ENCODE measurements at places on chromosomes 2 and 18. TPM values are rescaled to one million over a fixed set of nuclear protein-coding genes. Genes with fewer than 3 reads are reported as not detected.
A peak's percentile ranks its signal among the peaks of the same experiment; 100 is the strongest.

Gene KYNU
- 2.7 TPM for total RNA-seq

Gene MC2R
- total RNA-seq: not detected

Gene CXCR2
- not detected for total RNA-seq

GRCh38 chr2:227973241-227973640, 101.8 kb downstream of the DAW1 start:
- DNase-seq: no peak

DNA sequence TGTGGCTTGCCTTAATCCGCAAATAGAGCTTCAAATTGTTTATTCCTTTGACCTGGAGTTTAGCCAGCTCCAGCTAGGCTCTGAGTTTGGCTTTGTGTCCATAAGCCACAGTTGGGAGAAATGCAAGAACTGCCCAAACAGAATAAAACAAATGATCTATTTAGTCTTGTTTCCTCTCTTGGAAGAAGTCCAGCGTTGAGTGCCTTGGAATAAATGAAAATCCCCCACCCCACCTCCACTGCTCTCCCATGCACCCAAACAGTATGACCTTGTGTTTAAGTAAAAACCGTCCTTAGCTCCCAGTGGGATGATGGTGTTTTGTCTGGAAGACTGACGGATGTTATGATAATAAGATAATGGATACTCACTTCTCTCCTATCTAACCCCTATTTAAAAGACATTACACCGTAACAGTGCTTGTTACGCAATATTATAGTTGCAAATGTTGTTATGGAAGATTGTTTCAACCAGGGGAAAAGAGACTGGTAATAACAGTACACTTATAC, 3.2 kb upstream of the SERPINE2 start:
- no peak for DNase-seq

DNA sequence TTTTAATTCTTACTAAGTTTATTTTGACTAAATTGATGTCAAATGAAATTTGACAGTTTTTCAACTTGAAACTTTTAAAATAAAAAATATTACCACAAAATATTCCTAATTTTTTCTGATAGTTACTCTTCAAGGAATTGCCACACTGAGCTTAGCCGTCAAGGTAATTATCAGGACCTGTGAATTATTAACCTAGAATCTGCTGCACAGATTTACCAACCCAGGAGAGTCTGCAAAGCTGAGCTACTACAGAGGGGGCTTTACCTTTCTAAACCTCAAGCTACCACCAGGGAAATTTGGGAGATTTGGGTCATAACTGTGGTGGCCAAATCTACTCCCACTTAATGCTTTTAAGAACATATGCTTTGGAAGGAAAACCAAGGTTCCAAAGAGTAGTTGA, 324.6 kb downstream of the CCDC178 start:
- DNase-seq: no peak

DNA sequence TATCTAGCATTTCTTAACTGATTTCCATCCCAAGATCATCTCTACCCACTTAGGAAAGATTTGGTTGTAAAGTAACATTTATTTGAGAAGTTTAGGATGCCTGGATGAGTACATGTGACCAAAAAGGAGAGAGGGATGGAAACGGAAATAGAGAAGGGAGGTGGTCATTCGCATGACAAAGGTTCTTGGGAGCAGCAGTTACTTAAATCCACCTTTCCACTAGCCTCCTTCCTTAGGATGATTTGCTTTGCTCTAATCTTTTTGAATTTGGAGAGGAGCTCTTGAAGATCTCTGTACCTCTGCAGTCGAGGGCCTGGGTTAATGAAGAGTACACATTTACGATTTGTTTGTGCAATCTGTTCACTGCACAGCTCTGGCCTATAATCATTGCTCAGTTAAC, 623.5 kb downstream of the EPHA4 start:
- DNase-seq: no peak

DNA sequence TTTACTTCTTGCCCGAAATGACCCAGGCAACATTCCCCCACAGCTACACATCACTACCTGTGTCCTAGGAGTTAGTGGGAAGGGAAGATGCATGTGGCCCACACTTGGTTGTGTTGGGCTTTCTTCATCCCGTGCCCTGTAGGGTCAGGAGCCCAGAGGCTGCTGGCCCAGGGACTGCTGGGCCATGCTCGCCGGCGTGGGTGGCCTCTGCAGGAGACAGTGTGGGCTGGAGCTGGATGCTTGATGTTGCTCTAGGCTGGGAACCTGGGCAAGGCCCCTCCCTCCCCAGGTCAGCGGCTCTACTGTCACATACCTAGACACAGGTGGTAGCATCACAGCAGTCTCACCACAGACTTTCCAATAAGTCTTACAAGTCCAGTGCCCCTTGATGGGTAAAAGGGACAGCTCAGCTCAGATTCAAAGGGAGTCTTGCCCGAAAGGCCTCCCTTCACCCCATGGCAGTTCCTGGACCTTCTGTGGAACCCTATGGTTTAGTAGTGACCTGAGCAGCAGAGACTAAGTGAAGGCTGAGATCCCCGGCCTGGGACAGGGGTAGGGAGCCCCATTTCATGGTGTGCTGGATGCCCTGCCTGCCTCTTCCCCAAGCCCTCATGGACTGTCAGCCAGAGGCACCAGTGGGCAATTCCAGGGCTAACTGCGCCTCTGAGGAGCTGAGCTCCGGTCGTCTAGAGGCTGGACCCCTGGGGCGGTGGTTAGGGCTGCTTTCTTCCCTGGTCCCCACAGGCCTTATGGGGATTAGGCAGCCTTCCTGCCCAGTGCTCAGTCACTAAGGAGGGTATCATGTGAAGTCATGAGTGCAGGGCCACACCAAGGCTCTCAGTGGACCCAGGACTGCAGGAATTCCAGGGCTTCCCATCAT, 45.4 kb upstream of the FAHD2A start:
- no peak for DNase-seq

DNA sequence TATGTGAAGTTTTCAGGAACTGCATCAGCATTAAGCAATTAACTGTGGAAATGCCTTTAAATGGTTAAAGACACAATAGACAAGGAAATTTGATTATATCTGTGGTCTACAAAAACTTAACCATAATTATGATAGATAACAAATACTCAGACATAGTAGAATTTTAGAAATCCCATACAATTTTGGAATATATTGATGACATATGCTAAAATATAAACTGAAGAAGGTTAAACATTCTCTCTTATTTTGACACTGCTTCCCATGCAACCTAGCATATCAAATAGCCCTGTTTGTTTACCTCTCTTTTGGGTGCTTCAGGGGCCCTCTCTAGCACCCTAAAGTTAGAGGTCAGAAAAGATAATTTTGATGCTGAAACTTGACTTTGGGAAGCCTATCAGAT, 1274.8 kb upstream of the SLC39A10 start:
- no peak for DNase-seq

DNA sequence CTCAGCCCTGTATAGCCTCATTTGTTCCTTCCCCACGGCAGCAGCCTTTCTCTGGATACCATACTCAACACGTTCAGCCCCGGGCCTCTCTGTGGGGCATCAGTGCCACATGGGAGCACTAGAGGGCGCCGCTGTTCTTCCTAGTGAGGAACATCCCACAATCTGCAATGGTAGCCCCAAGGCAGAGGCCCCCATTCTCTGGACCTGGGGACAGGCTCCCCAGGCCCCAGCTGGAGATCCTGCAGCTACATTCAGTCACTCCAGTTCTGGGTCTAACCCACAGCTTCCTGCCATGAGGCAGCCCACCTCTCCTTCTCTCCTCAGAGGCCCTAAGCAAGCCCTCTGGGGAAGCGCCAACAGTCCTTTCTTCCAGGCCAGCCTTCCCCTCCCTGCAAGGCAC, 14.2 kb upstream of the SFXN5 start:
- DNase-seq: no peak

DNA sequence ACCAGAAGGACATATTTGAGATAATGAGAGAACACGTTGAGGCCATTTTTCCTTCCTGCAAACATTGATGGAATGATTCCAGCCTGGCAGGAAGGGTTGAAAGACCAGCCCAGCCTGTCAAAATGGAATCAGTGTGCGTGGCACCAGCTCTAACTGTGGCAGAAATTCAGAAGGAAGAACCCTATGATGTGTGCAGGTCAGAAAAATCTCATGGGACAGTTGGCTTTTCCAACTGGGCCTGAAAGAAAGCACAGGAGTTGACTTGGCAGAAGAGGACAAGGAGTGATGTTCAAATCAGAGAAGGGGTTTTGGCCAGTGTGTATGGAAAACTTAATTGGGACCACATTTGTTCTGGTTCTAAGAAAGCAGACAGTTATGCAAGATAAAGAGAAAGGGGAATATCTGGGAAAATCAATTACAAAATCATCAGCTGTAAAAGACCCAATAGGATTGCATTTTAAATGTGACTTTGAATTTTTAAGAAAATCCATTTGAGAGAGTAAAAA, 192.8 kb upstream of the PID1 start:
- DNase-seq: no peak

DNA sequence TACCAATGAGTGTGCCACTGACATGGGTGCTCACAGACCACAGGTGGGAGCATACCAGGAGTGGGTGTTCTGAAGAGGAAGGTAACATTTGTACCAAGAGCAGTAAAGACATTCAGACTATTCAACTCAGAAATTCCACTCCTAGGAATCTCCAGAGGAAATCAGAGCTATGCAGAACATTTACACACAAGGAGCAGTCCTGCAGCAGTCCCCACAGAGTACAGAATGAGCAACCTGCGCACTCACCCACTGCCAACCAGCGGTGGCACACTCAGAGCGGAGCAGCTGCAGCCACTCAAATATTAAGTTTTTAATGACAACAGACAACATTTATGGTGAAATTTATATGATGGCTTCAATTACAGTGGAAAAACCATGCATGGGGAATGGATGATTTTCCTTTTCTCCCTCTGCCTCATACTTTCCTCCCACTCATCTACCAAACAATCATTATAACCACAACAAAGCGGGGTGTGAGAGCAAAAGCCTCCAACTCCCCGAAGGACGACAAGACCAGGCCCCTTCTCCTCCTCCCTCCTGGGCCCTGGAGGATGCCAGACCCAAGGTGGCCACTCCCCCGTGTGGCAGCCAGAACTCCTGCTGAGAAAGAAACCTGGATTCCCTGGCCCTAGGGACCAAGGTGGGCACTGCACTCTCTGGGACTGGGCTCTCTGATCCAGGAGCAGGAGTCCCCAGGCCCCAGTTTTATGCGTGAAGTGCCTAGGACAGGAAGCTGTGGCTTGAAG, 5.4 kb downstream of the HS6ST1 start:
- no peak for DNase-seq

- DNase-seq: no peak
Measured at GRCh38 chr2:209553913-209554312, 130.1 kb downstream of the MAP2 start.

- DNase-seq: no peak
Measured at GRCh38 chr2:215356334-215356947, 44.6 kb downstream of the ATIC start.

- no peak for DNase-seq
Measured at GRCh38 chr18:65227970-65228369, 522.8 kb upstream of the CDH7 start.

DNA sequence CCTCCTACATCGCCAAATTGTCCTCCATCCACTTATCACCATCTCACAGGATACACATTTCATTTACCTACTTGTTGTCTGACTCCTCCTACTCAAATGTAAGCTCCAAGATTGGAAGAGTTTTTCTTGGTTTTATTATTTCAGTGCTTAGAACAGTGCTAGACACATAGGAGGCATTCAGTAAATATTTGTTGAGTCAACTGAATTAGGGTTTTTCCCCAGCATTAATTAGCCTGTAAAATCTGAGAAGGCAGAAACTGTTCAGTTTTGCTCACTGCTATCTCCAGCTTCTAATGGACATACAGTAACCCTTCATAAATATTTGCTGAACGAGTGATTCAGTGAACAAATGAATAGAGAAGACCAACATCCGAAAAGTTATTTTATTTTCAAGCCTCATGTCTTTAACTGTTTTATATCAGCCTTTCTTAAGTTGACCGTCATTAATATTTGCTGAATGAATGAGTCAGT, 800 bp downstream of the TTC21B start:
- no peak for DNase-seq

DNA sequence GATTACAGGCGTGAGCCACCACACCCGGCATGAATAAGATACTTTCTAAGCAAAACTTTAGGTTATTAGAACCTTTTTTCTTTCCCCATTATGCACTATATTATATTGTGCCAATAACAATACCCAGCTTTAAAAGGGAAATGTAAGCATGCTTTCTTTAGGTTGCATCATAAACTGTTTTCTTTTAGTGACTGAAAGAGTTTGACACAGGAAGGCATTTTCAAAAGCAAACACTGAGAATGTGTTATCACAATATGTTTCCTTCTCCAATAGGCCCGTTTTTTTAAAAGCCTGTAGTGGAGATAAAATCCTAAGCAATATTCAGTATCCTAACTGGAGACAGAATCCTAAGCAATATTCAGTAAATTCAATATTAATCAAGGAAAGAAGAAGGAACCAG, 16.7 kb upstream of the EPB41L5 start:
- no peak for DNase-seq

- DNase-seq: no peak
Measured at GRCh38 chr2:98822301-98823164, 91.6 kb upstream of the MGAT4A start.

- peak; percentile 12 for DNase-seq
Measured at GRCh38 chr2:195026261-195026660, 630.8 kb upstream of the SLC39A10 start.

DNA sequence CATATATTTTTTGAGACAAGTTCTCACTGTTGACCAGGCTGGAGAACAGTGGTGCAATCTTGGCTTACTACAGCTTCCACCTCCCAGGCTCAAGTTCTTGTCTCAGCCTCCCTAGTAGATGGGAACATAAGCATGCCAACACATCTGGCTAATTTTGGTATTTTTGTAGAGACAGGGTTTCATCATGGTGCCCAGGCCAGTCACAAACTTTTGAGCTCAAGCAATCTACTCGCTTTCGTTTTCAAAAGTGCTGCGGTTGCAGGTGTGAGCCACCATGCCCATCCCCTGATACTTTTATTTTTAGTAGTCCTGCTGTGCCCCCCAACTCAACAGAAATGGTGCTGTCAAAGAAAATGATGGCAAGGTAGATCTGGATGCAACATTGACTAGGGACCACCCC, 1127.3 kb downstream of the SUCLG1 start:
- no peak for DNase-seq

DNA sequence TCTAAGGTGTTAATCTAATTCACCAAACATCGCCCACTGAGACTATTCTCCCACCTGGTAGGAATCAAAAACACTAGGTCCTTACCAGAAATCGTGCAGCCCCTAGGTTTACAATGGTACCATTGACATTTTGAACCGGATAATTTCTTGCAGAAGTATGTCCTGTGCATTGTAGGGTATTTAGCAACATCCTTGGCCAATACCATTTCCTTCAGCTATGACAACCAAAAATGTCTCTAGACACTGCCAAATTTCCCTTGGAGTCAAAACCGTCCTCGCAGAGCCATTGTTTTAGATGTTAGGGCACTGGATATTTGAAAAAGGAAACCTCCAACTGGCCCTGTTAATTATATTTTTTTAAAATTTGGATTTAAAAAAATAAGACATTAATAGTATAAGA, 3.8 kb downstream of the VPS54 start:
- no peak for DNase-seq

GRCh38 chr18:55268151-55268601, 308.9 kb upstream of the CCDC68 start:
- DNase-seq: no peak

DNA sequence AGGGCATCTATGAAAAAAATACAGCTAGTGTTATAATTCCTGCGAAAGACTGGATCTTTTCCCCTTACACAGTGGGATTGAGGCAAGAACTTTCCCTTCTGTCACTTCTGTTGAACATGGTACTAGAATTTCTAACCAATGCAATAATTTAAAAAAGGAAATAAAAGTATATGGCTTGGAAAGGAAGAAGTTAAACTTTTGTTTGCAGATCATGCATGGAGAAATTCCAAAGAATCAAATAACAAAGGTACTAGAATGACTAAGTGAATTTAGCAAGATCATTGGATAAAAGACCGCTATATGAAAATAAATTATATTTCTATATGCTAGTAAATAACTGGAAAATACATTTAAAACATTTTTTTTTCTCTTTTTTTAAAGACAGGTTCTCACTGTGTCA, 31.0 kb upstream of the SH3BP4 start:
- no peak for DNase-seq
